ENCODE measurements at places on chromosomes 7 and 10.

- DNase-seq = no peak
Measured at GRCh38 chr10:49070701-49071100, 44.6 kb downstream of the VSTM4 start.

DNA sequence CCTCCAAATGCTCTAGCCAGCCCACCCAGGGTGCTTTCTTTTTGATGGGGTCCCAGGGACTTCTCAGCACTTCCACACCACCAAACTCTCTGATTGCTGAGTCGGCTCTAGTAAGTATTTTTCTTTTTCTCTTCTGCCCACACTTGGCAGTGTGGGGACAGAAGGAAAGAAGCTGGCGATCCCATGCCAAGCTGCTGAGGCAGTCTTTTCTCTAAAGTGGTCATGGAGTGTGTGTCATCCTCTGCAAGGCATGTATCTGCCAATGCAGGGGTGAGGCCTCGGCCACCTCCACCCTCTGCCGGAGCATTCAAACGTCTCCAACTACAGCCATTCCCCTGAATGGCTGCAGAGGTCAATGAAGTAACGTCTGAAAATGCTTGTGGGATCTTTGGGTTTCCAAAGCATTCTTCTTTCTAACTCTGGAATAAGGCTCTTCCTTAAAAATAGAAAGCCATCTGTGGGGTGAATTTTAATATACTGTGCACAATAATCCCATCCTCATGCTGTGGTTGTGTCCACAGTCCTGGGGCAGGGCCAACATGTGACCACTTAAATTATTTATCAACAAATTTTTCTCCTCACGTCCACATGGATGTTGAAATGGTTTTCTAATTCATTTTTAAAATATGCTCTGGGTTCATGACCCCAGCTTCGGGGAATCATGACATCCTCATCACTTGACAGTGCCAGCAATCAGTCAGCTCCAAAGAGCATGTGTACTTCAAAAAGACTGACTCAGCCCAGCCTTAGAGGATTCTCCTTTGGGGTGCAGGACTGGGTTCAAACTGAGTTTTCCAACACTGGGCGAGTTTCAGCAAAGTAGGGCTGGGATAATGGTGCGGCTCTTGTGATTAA is 171.3 kb upstream of the ITGB1 start:
- peak; percentile 99 for DNase-seq

GRCh38 chr10:92381543-92381954 is 90.6 kb downstream of the MARCHF5 start:
- DNase-seq = no peak

DNA sequence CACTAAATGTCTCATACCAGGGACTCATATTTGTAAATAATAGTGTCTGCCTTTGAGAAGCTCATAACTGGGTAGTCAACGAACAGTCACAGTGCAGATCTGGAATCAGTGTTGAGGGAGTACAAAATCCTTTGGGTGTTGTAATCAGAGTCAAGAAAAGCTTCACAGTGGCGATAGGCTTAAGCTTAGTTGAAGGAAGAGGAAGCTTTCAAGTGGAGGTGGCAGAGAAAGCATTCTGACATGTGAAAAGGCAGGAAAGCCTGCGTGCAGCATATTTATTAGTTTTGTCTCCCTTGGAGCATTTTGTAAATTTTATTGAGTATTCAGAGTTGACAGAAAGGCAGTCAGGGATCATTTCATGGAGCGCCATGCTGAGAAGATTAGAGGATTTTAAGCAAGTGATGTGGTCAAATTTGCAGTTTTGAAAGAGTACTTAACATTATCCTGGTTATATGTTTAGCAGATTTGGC is 104.9 kb downstream of the ADK start:
- no peak for DNase-seq

DNA sequence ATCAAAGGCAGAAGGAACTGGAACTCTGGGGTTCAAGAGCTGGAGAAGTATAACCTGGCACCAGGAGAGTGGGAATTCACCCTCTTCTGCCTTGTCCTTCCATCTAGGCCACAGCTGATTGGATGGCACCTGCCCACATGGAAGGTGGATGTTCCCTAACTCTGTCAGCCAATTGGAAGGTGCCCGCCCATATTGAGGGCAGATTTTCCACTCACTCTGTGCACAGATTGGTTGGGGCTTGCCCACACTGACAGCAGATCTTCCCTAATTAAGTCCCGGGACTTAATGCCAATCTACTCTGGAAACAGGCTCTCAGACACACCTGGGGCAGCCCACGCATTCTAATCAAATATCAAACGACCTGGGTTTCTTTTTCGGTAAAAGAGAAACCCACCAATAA is 1142.3 kb upstream of the CELF2 start:
- no peak for DNase-seq

- DNase-seq = peak; percentile 72
Measured at GRCh38 chr7:47375121-47375938, 206.6 kb downstream of the TNS3 start.

- DNase-seq = peak; percentile 18
Measured at GRCh38 chr7:144854839-144855424, 19.1 kb upstream of the TPK1 start.

DNA sequence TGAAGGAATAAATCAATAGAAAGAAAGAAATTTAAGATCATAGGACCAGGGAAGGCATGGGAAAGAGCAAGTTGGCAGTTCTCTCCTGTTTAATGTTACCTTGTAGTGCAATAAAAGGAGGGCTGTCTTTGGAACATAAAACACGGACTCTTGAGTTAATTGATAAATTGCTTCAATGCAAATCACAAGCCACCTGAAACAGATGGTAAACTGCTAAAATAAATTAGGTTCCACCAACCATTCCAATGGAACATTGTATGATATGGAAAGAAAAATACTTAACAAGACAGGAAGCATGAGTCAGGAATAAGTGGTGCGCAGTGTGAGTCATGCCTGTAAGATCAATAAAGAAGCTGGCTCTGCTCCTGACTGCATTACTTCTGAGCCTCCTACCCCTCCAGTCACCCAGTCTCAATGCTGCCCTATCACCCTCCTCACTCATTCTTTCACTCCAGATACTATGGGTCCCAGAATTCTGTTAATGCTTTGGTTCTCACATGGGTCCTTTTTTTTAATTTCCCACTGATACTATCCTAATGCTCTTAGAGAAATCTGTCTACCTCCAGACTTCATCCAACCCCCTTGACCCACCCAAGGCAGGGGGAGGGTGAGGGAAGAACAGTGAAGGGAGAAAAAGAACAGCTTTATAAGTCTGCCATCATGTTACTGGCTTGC is 78.9 kb downstream of the LRRC17 start:
- DNase-seq = peak; percentile 96

DNA sequence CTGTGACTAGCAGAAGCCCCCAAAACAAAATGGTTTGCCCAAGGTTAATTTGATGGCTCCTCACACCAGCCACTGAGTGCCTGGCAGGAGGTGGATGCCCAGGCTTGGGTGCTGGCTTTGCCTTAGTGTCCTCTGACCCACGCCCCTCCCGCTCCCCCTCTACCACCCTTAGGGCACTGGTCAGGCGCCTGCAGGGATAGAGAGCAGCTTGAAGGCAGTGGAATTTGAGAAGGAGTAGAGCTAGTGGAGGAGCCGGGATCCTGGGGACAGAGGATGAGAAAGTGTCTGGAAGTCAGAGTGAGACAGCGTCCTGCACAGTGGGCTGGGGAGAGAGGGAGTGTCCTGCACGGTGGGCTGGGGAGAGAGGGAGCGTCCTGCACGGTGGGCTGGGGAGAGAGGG is 139.4 kb downstream of the DNAJB6 start:
- DNase-seq = no peak

DNA sequence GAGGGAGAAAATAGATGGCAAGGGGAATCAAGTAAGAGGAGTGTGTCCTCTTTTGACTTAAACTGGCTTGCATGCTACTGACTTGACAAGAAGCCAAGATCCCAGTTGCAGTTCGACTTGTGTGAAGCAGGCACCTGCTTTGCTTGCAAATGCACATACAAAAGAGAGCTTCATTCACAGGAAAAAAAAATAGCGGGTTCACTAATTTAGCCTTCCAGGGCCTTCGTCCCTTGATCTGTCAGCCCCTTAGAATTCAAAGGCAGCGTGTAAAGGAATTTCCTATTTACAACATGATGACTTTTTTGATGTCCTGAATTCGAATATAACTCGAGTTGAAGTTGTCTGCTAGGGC is 192.1 kb downstream of the CELF2 start:
- no peak for DNase-seq

DNA sequence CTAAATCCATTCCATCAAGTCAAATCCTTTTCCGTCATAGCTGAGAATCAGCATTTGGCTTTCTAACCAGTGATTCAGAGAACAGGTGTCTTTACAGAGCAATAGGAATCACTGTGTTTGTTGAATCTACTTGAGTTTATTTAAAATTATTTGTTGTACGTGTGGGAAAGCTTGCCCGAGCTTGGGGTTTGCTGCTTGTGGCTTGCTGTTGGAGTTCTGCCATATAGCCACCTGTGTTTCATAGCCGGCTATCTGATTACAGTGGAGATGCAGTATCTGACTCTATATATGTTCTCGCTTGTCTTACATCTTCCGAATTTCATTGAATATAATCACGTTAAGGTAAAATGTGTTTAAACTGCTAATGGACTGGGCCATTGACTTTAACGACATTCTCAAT is 274.3 kb upstream of the MKI67 start:
- no peak for DNase-seq

- no peak for DNase-seq
Measured at GRCh38 chr7:134419875-134420274, 39.0 kb downstream of the AKR1B1 start.

GRCh38 chr10:124827474-124827873 is 25.9 kb downstream of the ABRAXAS2 start:
- DNase-seq = peak; percentile 6

GRCh38 chr7:117250245-117250644 is 72.6 kb downstream of the WNT2 start:
- no peak for DNase-seq

GRCh38 chr7:144148224-144148827 is 25.4 kb downstream of the OR2A14 start:
- no peak for DNase-seq

- peak; percentile 82 for DNase-seq
Measured at GRCh38 chr7:132472463-132473120, 103.7 kb downstream of the PLXNA4 start.

DNA sequence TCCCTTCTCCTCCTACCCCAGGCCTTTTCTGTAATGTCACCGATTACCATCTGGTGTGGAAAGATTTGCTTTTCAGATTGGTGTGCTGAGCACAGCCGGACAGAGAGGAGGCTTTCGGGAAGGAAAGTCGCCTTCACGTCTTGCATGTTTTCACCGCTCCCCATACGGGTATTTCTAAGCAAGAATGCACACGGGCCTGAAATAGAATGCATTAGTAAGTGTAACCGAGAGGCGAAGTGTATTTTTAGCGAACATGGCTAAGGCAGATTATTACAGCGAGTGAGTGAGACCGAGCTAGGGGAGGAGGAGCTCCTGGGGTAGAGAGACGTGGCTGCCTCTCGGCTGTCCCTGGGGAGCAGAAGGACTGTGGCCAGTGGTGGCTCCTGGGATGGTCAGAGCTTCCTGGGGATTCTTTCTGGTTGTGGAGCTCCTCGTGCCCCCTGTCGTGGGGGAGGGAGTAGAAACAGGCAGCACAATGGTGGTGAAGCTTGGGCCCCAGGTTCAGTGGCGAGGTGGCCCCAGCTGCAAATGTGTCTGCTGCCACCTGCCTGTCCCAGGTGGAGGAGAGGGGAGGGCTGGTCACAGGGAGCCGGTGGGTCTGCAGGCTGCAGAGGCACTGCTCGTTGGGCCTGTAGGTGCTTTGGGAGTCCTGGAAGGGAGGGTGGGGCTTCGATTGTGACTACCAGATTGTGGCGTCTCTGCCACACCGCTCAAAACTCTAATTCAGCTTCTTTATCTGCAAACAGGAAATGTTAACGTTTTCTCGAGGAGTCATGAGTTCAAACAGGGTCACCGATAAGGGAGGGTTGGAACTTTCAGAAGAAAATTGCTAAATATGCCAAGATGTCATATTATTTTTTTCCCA is 135.8 kb downstream of the CAMK1D start:
- peak; percentile 31 for DNase-seq

DNA sequence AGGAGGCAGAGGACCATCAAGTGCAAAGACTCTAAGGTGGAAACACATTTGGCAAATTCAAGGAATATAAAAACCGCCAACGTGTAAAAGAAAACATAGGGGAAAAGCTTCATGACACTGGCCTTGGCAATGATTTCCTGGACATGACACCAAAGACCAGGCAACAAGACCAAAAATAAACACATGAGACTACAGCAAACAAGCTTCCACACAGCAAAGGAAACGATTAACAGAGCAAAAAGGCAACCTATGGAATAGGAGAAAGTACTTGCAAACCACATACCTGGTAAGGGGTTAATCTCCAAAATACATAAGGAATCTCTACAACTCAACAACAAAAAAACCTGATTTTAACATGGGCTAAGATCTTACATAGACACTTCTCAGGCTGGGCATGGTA is 3.5 kb downstream of the GSTO1 start:
- DNase-seq = no peak

DNA sequence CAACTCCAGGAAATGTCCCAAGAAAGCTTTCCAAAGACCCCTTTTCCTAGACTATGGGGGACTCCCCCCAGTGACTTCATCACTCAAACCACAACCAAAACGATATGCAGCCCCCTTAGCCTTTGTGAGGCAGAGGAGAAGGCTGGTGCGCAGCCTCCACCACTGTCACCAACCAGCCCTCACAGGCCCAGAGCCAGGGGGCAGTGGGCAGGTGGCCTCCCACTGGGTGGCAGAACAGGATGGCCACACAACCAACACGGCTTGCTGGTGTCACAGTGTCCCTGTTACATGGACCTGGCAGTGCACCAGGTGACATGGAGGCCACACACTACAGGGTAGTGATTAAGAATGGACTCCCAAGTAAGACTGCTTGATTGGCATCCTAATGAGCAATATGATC is 172.0 kb downstream of the PLXNA4 start:
- no peak for DNase-seq

- DNase-seq = no peak
Measured at GRCh38 chr7:3345699-3346481, 44.8 kb downstream of the SDK1 start.

- DNase-seq = no peak
Measured at GRCh38 chr10:89257581-89257980, 6.0 kb upstream of the LIPA start.

GRCh38 chr7:142391191-142391992 is 133.5 kb upstream of the PRSS58 start:
- DNase-seq = no peak

DNA sequence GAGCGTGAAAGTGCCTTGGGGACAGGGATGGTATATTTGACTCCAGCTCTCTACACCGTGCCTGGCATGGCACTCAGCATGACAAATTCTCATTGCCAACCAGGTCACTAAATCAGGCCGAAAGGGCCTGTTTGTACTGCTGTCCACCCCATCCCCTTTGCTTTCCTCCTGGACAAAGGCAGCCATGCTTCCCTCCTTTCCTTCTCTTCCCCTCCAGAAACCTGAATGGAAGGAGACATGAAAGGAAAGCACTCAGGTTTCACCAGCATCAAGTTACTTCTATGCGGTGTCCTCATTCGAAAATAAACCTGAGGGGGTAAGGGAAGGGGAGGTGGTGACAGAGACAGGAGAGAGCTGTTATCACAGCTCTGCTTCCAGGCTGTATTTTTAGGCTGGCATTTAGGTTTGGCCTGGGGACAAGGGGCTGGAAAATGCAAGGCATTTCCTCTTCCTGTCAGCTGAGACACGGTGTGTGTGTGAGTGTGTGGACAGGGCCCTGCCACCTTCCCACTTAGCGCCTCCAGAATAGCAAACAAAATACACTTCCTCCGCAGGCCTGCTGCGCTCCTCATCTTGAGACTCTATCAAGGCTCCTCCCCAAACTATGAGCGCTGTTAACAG is 79.9 kb upstream of the COL13A1 start:
- peak; percentile 34 for DNase-seq
